NB4 (cell line): ENCODE measurements at places on chromosomes 11 and 22.

DNA sequence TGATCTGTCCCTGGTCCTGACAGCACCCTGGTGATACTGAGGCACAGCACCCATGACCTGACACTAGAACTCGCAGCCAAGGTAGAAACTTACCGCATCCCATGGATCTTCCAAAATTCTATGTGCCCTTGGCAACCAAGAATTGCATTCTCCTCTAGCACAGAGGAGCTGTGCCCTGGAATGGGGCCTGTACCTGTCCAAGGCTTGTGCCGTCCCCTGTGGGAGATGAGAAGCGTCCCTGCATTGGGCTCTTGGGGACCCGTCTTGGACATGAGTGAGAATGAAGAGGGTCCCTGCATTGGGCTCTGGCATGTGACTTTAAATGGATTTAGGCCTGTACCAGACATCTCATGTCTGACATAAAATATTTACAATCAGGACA is 67.1 kb downstream of the GGTLC2 start:
- no peak for DNase-seq

DNA sequence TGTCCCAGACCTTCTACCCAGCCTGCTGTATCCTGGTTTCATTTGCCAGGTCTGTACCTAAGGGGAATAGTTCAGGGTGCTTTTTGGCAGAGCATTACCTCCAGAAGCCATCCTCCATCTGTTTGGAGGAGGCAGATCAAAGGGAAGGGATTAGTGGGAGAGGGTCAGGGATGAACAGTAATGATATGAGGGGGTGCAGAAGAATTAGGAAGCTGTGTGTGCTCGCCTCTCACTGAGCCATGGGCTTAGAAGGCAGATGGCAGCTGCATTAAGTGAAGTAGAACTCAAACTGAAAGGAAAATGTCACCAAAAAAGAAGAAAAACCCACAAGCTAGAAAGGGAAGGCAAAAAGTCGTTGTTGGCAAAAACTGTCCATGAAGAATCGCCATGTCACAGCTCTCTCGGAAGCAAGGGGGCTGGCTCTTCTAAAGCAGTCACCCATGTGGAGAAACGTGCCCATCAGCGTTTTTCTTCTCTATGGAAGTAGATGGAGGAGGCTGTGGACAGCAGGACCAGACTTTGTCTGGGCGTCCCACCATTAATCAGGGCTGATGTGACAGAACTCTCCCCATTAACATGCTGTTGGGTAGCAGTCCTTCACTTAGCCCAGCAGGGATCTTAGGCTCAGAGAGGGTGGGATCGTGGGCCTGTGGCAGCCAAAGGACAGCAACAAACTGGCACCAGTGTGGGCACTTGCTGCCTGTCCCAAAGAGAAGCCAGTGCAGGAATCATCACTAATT is 46.8 kb downstream of the CEP164 start:
- DNase-seq = no peak

GRCh38 chr22:29883775-29884097 is 762 bp downstream of the MTMR3 start:
- no peak for DNase-seq

DNA sequence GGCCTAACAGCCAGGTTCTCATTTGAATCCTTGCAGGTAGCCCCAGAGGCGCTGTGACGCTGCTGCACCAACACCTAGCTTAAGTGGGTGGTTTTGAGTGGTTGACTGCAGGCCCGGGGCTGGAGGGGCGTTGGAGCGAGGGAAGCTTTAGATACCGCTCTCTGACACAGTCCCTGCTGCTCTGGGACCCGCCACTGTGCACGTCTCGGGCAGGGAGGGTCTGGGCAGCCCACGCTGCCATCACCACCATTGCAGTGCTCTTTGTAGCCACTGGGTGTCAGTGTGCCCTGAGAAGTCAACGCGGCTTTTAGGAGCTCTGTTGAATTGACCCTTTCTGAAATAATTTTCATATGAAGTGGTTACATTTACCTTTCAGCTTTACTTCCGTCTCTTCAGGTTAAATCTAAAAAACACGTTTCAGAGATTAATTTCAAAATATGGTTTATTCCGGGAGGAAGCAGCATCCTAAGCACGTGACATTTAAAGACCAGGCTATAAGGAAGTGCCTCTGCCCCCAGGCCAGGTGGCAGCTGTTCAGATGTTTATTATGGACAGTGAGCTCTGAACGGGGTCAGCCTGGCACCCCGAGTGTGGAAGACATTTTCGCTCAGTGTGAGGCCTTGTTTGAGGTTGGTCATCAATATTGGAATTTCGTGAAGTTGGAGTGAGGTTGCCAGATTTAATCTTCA is 30.9 kb upstream of the PARVB start:
- peak; percentile 65 for DNase-seq

DNA sequence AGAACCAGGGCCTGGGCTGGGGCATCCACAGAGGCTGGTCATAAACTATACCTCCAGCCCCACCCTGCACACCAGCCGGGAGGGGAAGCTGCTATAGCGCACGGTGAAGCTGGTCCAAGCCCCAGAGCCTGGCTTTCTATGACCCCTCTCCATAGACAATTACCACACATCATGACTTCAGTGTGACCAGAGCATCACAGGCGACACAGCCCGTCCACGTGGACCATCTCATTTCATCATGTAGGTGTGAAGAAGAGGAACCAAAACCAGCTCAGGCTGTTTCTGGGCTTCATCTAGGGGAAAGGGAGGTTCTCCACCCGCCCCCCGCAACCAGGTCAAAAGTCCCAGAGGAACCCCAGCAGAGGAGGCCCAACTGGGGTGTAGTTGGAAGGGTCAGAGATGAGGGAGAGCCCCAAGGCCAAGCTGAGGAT is 3.0 kb downstream of the CXCR5 start:
- DNase-seq = no peak

DNA sequence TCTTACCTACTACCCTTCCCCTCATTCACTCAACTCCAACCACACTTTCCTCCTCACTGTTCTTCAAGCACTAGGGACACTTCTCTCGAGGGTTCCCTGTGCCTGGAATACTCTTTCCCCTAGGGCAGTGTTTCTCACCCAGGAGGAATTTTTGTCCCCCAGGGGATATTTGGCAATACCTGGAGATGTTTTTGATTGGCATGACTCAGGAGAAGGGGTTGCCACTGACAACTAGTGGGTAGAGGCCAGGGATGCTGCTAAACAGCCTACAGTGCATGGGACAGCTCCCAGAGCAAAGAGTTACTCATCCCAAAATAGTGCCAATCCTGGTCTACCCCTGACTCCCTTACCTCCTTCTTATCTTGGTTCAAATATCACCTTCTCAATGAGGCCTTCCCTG is 40.0 kb downstream of the BTG4 start:
- DNase-seq = no peak

- DNase-seq = peak; percentile 60
Measured at GRCh38 chr22:40855071-40855978, 1.1 kb downstream of the ST13 start.

DNA sequence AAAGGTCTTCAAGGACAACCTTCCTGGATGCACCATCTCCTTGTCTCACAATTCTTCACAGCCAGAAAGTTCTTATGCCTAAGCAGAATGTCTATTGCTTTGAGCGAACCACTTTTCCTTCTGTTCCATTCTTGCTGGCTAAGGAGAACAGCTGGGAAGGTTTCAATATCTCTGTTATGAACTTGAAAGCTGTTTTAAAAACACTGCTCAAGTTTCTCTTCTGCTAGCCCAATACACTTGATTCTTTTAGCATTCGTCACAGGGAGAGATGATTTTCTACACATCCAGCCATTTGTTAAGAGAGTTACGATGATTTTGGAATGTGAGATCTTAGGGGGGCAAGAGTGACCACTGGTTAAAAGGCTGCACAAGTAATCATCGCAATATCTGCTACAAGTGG is 249.3 kb downstream of the KIRREL3 start:
- no peak for DNase-seq

GRCh38 chr11:16252373-16252772 is 104.0 kb downstream of the SOX6 start:
- no peak for DNase-seq

DNA sequence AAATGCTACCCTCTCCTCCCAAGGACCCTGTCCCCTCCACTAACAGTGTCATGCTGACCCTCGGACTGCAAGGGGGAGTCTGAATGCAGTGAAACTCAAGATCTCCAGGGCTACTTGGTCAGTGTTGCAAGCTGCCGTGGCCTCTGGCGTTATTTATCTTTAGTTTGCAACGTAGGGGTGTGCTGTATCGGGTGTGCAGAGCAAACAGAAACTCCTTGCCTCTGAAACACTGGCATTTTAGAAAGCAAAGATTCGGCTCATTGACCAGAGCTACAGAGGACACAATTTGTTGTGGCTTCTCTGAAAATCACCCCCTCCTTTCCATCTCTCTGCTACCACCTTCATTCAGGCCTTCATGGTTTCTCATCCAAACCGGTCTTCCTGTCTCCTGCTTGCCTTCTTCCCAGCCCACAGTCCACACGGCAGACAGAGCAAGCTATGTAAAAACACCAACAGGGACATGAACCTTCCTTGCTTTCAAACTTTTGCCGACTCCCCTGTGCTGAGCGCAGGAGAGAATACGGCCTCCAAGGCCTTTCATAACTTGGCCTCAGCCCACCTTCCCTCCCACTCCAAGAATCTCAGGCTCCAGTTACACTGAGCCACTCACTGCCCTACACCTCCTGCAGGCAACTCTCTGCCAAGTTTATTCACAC is 14.9 kb downstream of the FZD4 start:
- no peak for DNase-seq

DNA sequence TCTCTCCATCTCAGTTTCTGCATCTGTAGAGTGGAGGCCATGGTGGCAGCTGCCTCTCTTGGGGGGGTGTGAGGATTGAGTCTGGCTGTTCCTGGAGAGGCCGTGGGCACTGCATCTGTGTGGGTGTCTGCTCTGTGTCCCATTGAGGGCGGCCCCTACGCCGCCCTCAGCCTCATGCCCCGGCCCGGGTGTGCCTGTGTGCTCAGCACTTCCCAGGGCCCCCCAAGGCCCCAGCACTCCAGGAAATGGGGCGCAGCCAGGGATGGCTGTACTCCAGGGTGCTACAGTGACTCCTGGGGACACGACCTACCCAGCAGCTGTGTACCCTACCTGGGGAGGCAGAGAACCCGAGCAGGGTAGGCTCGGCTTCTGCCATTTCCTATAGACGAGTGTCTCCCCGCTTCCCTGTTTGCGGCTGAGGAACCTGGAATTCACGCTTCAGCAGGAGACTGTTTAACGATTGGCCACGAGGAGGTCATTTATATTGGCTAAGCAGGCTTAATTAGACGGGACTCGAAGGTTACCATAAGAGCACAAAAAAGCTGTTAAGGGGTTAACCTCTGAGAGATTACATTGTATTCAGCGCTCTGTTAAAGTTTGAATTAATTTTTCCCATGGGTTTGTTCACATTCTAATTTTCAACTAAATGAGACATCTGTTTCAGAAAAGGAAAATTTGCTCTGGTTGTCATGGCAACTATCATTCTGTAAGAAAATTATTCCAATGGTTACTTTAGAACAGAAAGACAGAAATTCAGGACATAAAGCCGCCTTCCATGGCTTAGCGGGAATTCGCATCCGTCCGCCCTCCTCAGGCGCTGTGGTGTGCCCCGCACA is 76.4 kb downstream of the MPPED1 start:
- no peak for DNase-seq

DNA sequence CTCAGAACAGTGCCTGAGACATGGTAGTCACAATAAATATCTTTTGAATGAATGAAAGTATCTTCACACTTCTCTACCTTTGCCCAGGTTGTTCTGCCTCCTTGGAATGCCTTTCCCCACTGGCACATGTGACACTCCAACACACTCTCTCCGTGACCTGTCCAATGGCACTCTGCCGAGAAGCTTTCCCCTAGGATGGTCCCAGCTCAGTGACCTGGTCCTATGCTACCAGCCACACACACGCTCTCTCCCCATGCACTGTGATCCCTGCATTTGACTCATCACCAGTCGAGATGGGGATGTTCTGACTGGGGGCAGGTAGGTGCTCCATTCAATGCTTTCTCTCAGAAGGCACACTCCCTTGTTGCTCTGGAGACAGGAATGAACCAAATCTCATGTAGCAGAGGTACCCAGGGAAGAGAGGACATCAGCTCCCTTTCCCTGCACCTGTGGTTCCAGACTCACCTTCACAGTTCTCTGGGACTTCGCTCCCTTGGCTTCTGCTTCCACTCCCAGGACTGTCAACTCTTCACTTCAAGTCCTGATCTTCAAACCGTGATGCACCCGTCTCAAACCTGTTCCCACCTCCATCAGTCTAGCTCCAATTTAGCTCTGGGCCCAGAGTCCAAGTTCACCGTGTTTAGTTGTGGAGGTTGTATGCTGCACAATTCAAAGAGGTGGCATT is 30.7 kb upstream of the LMO1 start:
- DNase-seq = no peak

GRCh38 chr11:5238486-5238885 is 4.2 kb upstream of the HBD start:
- DNase-seq = no peak

- DNase-seq = no peak
Measured at GRCh38 chr11:87453531-87454089, 415.9 kb downstream of the TMEM135 start.

- no peak for DNase-seq
Measured at GRCh38 chr22:34038801-34039555, 118.7 kb upstream of the LARGE1 start.

GRCh38 chr22:41418717-41419116 is 27.9 kb downstream of the TOB2 start:
- no peak for DNase-seq

GRCh38 chr22:30828187-30829155 is 133.8 kb downstream of the OSBP2 start:
- no peak for DNase-seq

DNA sequence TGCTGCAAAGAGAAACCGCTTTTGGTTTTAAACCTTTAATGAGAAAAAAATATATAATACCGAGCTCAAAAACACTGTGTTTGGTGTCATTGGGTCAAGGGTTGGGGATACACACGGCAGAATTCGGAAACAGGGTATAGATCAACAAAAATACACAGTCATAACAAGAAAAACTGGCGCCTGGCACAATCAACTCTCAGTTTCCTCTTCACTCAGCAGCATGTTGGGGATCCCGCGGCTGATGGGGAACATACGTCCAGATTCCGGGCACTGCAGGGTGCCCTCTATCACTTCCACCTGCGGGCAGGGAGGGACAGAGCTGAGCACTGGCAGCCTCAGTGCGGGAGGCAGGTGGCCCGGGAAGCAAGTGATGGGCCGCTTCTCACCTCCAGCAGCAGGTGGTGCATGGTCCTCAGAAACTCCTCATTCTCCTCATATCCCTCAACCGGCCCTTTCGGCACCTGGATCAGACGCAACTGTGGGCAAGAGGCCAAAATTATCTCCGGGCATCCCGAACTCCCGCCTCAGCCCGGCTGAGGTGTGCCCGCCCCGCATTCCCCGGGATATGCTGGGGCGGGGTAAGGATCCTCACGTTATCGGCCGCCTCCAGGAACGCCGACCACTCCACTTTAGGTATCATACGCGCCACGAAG is 561 bp downstream of the TRMT112 start:
- peak; percentile 64 for DNase-seq

- no peak for DNase-seq
Measured at GRCh38 chr22:38236786-38237185, 35.0 kb downstream of the MAFF start.

DNA sequence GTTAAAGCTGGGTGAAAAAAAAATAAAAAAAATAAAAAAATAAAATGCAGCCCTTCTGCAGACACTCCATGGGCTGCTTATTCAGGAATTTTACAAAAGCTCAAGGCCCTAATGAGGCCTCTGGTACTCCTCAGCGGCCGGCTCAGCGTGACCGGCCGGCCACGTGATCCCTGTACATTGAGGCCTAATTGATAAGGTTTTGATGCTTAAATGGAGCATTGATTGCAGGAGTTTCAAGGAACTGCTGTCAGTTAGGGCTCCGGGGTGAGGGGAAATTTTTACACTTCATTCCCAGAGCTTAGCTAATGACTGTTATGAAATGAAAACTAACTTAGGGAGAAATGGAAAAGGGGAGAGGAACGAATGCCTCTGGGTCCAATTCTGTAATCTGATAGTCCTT is 368.8 kb upstream of the KIRREL3 start:
- no peak for DNase-seq
